Stimulated activated CD8-positive, alpha-beta memory T cell treated with anti-CD3 and anti-CD28 coated beads, Interleukin-4, amount 100 ng/mL, for 4 hours (primary cell): ENCODE measurements at places on chromosomes 2 and 18.

GRCh38 chr2:224025874-224026273 is 13.2 kb downstream of the SERPINE2 start:
- peak; percentile 40 for DNase-seq

DNA sequence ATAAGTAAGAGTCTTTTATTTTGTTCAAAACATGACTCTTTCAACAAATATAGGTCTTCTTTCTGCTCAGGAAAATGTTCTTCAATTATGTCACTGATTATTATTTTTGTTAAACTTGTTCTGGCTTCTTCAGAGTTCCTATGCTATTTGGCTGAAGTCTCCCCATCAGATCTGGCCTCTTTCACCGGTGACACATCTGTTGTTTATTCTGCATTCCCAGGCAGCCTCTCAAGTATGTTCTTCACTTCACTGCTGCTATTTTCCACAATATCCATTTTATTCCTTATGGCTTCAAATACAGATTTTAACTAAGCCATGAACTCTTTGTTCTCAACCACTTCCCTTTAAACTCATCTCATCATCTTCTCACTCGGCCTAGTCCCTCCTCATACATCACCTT is 45.7 kb downstream of the HDAC4 start:
- no peak for DNase-seq

- DNase-seq, result no peak
These were observed 78.1 kb upstream of the PELI1 start for GRCh38 chr2:64222351-64222750.

DNA sequence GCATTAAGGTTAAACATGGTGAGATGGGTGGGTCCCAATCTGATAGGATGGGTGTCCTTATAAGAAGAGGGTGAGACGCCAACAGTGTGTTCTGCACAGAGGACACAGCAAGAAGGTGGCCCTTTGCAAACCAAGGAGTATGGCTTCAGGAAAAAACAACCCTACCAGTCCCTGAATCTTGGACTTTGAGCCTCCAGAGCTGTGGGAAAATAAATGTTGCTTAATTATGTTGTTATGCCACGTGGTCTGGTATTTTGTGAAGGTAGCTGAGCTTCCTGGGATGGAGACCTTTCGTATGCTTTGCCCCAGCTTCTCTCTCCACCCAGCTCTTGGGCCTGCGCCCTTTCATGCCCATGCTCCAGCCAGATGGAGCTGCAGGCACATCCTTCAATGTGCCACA is 114.2 kb upstream of the EPC2 start:
- DNase-seq, result no peak

- no peak for DNase-seq
These were observed 147.9 kb upstream of the CBLN2 start for GRCh38 chr18:72692086-72692485.

DNA sequence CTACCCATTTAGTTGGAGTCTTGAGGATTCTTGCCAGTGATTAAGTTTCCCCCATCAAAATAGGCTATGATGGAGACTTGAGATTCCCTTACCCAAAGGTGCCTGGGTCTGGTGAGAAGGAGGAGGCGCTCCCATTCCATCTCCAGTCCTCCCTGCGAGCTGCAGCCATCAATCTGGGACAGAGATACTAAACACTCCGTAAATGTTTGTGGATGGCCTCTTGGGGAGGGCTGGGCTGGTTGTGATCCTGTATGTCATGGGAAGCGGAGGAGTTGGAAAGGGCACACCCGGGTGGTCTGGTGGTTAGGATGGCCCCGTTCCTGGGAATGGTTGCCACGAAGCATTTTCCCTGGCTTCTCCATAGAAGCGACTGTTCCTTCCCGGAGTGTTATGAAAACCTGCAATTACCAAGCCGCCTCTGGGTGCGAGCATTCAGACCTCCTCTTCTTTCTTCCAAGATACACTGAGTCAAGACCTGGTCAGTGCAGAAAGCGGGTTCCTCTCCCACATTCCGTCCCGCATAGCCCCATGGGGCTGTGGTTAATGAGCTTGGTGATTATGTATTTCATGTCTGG is 196.9 kb downstream of the CTIF start:
- no peak for DNase-seq
